H54 (cell line): ENCODE measurements at places on chromosomes 3 and 15.

DNA sequence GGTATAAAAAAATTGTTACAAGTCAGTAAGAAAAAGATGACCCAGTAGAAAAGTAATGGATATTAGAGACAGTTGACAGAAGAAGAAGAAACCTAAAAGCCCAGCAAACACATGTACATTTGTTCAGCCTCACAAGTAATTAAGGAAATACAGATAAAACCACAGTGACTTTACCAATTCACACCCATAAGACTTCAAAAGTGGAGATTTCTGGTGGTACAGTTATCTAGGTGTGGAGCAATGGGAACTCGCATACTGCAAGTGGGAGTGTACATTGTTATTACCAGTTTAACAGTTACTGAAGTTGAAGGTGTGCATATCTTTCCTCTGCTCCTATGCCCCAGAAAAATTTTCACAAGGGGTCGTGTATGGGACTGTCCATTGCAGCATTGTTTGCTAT is 18.1 kb upstream of the MAPKBP1 start:
- no peak for DNase-seq

- DNase-seq: no peak
Measured at GRCh38 chr3:17088602-17089313, 204.0 kb downstream of the PLCL2 start.

- peak; percentile 84 for DNase-seq
Measured at GRCh38 chr3:107429320-107430181, 52.3 kb downstream of the CCDC54 start.

DNA sequence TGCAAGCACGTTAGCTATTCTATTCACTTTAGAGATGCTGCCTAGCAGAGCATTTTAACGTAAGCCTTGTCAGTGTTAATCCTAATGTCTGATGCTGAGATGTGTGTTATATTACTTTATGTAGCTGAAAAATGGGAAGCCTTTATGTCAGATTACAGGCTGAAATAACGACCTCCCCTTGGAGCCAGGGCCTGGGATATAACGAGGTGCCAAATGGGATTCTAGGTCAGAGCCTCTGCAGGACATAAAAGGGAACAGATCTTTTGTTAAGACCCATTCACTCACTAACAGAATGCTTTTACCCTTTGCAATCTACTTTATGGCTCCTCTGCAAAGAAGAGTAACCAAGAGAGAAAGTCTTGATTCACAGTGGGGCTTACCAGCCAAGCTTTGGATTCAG is 815.5 kb upstream of the CFAP20DC start:
- no peak for DNase-seq

DNA sequence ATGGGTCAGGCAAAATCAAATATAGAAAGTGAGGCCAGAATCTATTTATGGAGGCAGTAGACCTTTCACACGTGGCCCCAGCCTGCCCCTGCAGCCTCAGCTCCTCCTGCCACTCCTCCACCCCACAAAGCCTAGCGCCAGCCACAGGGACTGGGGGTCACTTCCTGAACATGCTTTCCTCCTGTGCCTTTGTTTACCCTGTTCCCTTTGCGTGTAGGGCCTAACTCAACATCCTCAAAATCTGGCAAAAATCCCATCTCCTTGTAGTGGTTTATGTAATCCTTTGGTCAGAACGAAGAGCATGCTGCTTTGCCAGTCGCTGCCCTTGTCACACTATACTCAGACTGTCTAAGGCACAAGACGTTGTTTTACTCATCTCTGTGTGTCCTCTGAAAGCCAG is 39.6 kb downstream of the KBTBD12 start:
- no peak for DNase-seq

DNA sequence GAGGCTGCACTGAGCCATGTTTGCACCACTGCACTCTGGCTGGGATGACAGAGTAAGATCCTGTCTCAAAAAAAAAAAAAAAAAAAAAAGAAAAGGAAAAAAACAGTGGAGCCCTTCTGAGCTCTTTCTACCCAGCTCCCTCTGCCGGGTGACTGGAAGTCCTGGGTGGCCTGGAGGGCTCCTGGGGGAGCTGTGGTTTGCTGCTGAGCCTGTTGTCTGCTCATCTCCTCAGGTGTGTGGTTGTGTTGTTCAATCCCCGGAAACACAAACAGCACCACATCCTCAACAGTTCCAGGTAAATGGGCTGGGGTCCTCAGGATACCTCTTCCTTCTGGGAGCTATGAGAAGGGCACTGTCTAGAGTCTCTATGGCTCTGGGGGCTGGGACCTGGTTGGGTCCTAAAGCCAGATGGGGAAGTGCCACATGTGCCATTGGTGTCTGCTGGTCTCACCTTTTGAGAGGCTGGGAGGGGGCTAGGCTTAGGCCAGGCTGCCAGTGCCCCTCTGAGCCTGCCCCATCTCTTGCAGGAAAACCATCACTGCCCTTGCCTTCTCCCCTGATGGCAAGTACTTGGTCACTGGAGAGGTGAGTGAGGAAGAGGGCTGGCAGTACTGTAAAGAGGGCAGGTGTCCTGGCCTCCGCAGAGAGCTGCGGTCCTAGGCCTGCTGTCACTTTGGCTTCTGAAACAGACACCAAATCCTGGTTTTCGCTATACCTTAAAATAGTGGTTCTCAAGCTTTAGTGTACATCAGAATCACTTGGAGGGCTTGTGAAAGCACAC is 17.1 kb upstream of the JMJD7 start:
- DNase-seq: no peak

DNA sequence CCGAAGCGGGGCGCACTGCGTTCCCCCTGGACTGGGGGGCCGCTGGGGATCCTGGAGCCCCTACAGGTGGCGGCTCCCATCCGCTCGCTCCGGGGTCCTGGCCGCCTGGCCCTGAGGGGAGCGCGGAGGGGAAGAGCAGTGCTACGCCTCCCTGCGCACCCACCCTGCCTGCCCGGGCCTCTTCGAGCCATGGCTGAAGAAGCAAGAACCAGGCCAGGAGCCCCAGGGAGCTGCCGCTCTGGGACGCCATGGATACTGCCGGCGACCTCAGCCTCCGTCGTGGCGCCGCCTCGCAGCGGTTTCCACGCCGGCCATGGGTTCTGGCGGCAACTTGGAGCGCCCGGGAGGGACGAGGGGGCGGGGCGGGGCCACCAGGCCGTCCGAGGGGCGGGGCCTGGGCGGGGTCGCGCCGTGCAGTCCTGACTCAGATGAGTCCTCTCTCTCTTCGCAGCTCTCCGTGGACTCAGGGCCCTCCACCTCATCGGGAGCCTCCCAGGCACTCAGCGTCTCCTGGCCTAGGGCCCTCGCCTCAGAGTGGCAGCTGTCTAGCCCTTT is 50.9 kb downstream of the MYL3 start:
- no peak for DNase-seq
